ENCODE measurements at places on chromosomes 1 and 21.

DNA sequence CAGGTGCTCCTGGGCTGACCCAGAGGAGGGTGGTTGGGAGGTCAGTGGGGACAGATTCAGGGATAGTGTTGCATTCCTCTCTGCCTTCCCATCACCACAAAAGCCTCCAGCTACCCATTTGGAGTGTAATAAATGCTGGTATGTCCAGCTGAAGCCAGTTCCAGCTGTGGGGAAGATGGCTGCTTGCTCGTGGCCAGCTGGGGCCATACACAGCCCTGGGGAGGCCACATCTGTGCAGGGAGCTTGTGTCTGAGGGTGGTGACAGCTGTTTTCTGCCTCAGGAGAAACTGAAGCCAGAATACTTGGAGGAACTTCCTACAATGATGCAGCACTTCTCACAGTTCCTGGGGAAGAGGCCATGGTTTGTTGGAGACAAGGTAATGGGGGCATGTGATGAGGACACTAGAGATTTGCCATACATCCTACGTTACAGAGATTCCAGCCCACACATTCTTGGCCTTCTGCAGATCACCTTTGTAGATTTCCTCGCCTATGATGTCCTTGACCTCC, 2.7 kb downstream of the GSTM4 start:
- no peak for DNase-seq

DNA sequence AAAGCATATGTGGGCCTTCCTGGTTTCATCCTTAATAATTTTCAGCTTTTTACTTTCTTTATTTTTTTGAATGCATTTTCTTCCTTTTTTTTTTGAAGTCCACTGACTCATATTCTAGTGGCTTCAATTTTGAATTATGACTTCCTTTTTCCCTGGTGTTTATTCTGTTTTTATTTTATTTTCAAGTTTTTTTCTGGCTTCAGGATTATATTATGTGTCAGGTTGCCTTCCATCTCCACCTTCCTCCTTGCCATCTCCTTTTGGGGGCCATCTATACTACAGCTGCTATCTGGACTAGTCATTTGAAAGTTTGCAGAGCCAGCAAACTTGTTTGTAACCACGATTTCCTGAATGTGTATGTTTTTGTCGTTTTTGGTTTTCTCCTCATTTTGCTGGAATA, 117.6 kb downstream of the LEPR start:
- no peak for DNase-seq

GRCh38 chr1:38444311-38444710, 397.7 kb upstream of the POU3F1 start:
- DNase-seq, result no peak

- DNase-seq, result no peak
These were observed 14.3 kb upstream of the PROK1 start for GRCh38 chr1:110436635-110437034.

DNA sequence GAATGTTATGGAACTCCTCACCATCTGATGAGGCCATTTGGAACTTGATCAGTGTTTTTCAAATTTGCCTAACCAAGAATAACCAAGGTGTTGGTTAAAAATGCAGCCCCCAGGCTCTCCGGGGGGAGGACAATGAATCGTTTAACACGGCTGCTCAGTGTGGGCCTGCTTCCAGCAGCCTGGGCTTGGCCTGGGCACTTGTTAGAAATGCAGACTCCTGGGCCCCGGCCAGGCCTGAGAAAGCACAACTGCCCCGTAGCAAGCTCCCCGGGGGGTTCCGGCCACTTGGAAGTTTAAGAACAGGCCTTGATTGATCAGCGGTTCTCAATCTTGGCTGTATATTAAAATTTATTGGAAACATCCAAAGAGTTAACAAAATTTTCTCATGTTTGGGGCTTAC, 22.8 kb upstream of the C2CD2 start:
- DNase-seq, result no peak

DNA sequence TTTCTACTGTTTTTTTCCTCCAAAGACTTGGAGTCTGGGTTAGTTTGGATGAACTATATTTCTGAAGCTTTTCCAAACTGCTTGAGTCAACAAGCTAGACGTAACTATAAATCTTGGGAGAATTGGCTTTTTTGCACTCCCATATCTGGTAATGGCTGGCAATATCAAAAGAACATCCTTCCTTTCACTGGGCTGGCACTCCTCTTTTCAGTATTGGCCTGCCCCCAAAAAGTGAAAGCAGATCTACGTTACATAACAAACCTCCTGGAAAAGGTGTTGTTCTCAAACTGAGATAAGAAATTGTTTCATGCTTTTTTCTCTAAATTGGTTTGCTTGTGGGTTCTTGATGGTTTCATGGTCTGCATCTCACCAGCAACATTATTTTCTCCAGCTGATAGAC, 499.3 kb downstream of the NEGR1 start:
- DNase-seq, result no peak

DNA sequence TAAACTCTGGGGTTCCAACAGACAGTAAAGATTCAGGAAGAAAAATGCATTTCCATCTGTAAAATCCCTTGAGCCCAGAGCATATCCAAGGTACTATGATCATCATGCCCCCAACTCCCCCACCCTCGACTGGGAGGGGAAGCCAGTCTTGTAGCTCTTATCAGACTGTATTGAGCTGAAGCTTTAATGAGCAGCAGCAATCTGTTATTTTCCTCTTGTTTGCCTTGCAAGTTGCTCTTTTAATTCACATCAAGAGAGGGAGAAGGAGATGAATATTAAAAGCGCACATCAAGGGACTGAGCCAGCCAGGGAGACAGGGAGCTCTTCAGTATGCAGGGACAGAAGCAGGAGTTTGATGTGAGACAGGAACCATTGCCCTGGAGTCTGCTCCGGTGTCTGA, 52.5 kb upstream of the KCNA3 start:
- DNase-seq, result no peak

DNA sequence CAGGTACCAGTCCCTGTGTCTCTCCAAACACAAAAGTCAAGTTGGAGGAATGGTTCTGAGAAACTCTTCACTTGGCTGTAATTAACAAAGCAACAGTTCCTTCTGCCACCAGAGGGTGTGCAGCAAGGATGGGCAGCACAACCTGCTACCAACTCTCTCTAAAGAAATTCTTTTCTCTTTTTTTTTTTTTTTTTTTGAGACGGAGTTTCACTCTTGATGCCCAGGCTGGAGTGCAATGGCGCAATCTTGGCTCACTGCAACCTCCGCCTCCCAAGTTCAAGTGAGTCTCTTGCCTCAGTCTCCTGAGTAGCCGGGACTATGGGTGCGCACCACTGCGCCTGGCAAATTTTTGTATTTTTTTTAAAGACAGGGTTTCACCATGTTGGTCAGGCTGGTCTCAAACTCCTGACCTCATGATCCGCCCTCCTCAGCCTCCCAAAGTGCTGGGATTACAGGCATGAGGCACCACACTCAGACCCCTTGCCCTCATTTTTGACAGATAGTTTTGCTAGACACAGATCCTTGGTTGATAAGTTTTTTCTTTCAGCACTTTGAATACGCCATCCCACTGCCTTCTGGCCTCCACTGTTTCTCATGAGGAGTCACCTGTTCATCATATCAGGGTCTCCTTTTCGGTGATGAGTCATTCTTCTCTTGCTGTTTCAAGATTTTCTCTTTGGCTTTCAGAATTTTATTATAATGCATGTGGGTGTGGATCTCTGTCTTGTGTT, 12.1 kb upstream of the DEGS1 start:
- DNase-seq, result no peak

- DNase-seq, result no peak
These were observed 99.2 kb upstream of the IFFO2 start for GRCh38 chr1:19055701-19056100.

GRCh38 chr21:31752967-31753366, 21.0 kb upstream of the SCAF4 start:
- no peak for DNase-seq

DNA sequence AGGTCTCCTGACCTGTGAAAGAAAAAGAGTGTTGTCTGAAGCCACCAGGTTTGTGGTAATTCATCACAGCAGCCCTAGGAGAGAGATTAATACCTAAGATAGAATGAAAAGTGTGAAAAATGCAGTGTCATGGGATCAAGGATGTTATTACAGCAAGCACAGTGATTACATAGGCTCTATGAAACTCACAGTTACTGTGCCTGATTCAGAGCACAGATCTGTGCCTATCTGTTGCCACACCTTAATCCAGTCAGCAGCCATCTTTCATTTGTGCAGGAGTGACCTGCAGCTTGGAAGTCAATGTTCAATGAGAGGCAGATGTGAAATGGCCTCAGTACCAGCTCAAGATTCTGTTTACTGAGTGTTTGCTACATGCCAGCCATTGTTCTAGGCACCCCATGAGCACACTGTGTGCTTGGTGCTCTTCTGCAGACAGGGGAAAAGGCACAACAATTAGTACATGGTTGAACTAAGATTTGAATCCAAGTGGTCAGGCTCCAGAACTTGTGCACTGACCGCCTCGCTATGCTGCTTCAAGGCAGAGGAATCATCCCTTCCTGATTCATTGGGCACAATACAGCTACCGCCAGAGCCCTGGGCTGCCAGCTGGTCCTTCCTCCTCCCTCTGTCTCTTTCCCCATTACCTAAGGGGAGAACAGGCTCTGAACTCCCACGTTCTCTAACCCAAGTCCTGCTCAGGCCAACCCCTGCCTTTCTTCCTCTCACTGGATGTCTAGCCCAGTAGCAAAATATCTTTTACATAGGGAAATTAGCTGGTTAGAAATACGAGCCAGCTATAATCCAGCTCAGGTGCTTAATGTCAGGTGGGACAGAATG, 56.3 kb upstream of the NEK2 start:
- DNase-seq, result no peak

- no peak for DNase-seq
These were observed 2.0 kb upstream of the FAM131C start for GRCh38 chr1:16075337-16076030.

DNA sequence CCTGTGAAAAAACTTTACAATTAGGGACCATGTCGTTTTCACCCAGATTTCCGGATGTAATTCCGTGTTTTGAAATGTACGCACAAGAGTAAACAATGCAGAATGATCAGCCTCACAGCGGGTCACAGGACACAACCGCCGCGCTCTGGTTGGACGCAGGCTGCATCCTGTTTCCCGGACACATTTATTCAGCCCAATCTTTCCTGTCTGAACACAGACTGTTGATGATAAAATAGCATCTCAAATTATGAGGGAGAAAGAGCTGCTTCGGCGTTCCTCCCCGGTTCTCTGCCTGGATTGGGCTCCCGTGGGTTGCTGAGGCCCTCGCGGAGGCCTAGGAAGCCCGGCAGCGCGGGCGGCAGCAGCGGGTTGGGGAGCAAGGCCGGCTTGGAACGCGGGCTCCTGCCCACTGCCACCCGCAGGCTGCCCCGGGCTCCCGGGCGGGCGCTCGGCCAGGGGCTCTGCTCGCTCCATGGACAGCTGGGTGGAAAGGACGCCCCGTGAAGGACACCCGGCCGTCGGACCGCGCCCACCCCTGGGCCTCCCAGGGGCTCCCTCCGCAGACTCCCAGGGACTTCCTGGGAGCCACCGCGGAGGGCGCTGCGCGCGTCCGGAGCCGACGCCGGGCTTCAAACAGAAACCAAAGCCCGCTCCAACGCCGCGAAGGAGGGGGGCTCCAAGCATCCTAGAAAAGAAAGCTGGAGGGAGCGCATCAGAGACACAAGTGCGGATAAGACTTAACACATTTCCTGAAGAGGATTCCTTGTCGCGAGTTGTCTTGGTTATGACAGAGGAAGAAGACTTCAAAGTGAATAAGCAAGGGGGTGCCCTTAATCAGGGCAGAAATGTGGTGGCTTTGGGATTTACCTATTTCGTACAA, 122.3 kb downstream of the ESRRG start:
- DNase-seq, result no peak

DNA sequence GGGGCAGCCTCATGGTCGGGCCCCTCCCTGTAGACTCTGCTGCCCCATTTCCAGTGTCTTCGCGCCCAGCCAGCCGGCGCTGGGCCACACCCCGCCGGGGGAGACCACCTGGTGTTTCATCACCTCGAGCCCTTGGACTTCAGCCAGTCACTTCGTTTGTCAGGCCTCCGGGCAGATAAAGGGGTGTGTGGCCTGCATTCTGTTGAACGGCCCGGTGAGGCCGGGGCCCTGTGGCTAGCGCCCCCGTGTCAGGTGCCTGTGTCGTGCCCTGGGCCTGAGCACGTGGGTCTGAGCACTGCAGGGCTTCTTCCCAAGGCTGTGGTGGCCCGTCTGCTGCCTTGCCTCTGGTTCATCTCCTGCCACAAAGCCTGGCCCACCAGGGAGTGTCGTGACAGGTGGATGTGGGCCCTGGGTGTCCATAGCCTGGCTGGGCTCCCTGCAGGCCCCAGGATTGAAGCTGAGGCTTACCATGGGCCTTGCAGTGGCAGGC, 65.2 kb upstream of the DIP2A start:
- no peak for DNase-seq

DNA sequence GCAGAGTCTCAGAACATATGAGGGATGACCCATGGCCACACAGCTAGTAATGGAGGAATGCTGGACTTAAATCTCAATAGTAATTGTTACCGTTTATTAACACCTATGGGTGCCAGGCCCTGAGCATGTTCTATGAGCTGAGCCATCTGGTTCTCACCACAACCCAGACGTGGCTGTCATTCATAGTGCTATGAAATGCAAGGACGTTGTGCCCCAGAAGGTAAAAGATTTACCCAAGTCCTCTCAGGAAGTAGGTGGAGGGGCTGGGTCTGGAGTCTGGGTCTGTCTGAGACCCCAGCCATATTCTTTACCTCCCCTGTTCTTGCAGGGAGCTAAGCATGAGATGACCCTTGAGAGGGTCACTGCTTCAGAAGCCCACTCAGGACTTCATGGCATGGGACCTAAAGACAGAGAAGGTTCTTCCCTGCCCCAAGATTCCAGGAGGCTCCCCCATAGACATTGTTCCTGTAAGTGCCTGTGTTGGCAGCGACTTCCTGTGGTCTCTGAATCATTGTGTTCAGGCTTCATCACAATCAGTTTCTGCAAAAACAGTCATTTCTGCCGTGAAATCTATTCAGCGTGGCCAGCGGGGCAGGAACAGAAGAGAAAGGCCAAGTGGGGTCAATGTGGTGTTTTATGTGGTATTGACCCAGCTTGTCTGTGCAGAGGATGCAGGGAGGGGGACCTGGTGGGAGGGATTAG, 475.4 kb downstream of the PTPRU start:
- DNase-seq, result no peak

DNA sequence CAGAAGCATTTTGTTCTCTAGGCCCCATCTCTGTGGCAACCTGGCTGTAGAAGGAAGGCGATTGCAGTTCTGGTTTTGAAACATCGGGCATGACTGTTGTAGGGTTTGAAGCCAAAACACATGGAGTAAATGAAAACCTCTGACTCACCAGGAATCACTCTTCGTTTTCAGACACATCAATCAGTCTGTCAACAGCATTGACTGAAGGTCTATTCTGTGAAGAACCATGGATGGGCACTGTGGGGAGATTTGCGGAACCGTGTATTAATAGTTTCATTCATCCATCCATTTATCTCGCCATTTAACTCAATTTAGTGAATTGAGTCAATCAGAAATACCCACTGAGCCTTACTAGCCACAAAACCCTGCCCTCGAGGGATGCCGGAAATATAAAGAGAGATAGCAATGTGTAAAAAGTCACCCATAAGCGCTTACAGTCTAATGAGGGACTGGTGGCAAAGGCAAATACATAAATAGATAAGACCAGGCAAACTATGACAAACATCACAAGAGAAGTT, 364.6 kb upstream of the PROX1 start:
- no peak for DNase-seq

Data from activated T-helper 1 cell treated with anti-CD3 and anti-CD28 coated beads, Interleukin-2, amount 50 U/mL, for 16 hours (primary cell).